ENCODE measurements at places on chromosomes 16 and 17.
A peak's percentile ranks its signal among the peaks of the same experiment; 100 is the strongest.

- no peak for DNase-seq
Observed at GRCh38 chr16:76389126-76389525, 111.9 kb downstream of the CNTNAP4 start.

GRCh38 chr16:16917191-16917785 is 538.3 kb downstream of the NPIPA7 start:
- DNase-seq, result no peak

- DNase-seq, result no peak
Observed at GRCh38 chr17:64244165-64244564, 18.9 kb downstream of the TEX2 start.

DNA sequence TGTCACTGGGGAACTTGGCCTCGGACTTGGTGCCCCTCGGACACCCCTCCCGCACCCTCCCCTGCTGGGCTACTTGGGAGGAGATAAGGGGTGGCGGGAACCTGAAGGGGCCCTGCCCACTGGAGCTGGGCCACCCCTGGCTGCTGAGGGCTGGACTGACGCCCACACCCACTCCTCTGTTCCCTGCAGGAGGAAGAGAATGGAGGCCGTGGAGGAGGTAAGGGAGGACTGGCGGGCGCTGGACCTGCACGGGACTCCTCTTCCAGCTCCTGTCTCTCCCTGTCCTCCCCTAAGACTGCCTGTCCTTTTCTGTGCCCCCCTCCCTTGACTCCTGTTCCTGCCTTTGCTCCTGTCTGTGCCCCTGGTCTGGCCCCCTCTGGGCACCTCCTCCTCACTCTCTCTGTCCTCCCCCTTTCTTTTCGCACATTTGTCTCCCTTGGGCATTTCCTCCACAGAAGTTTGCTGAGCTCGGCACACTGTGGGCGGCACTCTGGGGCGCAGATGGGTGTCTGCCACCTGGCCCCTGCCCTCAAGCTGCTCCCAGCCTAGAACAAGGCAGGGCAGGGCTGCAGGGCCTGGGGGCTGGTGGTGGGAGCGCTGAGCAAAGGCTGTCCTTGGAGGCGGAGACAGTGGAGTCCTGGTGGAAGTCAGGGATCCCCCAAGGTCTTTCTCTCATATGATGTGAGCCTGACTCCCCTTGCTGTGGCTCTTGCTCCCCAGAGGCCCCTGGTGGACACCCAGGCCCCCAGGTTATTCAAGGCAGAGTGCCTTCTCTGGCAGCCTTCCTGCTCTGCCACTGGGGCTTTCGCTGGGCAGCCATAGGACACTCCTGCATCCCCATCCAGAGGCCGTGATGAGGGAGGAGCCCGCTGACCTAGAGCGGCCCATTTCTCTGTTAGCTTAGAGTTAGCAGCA is 32.7 kb downstream of the ARHGAP23 start:
- DNase-seq, result no peak

- no peak for DNase-seq
Observed at GRCh38 chr16:19008245-19009169, 24.8 kb downstream of the TMC7 start.

GRCh38 chr16:2954656-2955381 is 9.3 kb upstream of the KREMEN2 start:
- no peak for DNase-seq

DNA sequence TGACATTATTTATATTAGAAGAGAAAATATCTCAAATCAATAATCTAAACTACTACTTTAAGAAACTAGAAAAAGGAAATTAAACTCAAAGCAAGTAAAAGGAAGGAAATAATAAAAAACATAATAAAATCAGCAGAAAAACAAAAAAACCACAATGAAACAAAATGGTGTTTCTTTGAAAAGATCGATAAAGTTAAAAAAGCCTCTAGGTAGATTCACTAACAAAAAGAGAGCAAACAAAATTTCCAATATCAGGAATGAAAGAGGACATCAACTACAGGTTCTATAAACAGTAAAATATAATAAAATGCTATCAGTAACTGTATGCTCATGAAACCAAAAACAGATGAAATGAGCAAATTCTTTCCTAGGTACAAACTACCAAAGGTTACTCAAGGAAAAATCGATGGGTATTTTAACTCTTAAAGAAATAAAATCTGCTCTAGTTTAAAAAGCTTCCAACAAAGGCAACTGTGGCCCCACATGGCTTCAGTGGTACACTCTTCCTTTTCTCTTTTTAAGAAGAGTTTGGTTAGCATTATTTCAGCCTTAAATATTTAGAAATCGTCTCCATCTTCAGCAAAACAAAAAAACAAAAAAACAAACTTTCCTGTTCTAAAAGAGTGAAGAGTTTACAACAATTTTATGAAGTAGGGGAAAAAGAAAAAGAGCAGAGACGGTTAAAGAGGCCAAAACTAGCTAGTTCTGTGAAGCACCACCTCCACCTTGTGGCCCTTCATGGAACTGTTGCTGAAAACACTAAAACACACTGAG is 102.2 kb downstream of the TRIM37 start:
- peak; percentile 80 for DNase-seq

GRCh38 chr17:79930877-79931816 is 91.9 kb upstream of the CBX4 start:
- DNase-seq, result no peak

- peak; percentile 68 for DNase-seq
Observed at GRCh38 chr16:79278506-79278905, 322.0 kb downstream of the MAF start.

DNA sequence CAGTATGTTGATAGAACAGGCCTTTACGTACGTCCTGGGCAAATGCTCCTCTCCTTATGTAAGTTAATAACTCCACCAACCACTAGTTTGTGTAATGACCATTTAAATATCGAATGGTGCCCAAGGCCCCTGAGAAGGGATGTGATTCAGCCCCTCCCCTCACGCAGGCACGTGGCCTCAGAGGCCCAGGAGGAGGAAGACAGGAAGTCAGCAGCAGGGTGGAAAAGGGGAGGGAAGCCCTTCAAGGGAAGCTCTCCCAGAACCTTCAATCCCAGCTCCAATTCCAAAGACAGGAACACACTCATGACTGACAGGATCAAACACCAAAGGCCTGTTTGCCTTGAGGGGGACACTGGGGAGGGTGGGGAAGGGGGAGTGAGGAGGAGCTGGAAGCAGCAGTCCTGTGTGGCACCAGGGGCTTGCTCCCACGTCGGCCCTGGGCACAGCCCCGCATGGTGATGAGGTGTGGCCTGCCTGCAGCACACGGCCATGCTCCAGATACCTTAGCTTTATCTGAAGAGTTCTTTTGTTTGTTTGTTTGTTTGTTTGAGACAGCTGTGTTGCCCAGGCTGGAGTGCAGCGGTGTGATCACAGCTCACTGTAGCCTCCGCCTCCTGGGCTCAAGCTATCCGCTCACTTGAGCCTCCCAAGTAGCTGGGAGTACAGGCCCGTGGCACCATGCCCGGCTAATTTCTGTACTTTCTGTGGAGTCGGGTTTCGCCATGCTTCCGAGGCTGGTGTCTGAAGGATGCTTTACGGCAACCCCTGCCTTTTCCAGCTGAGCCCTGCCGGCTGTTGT is 105.0 kb downstream of the ZNF778 start:
- DNase-seq, result no peak

- DNase-seq, result no peak
Observed at GRCh38 chr16:64907844-64908243, 214.0 kb downstream of the CDH11 start.

GRCh38 chr17:71740866-71741265 is 380.0 kb upstream of the SOX9 start:
- DNase-seq, result no peak

DNA sequence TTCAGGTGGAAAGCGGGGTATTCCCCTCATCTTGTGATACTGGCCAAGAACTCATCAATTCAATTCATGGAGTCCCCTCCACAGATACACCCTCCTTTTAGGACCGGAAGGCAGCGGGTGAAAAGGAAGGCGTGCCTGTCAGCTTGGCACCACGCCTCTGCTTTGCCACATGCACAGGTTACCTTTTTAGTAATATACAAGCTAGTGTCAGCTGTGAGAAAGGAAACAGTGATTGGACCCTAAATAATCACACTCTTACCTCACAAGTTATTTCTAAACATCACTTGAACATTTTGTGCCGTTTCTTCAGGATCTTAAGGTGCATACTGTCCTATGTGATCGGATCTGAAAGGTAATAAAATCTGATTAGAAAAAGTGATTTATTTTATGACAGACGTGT is 15.7 kb downstream of the ZDHHC7 start:
- peak; percentile 37 for DNase-seq

GRCh38 chr17:36514856-36515255 is 19.8 kb downstream of the MYO19 start:
- DNase-seq, result no peak

- DNase-seq, result no peak
Observed at GRCh38 chr17:60896996-60897395, 219.3 kb downstream of the BCAS3 start.

GRCh38 chr16:70701596-70701995 is 15.7 kb upstream of the MTSS2 start:
- no peak for DNase-seq

DNA sequence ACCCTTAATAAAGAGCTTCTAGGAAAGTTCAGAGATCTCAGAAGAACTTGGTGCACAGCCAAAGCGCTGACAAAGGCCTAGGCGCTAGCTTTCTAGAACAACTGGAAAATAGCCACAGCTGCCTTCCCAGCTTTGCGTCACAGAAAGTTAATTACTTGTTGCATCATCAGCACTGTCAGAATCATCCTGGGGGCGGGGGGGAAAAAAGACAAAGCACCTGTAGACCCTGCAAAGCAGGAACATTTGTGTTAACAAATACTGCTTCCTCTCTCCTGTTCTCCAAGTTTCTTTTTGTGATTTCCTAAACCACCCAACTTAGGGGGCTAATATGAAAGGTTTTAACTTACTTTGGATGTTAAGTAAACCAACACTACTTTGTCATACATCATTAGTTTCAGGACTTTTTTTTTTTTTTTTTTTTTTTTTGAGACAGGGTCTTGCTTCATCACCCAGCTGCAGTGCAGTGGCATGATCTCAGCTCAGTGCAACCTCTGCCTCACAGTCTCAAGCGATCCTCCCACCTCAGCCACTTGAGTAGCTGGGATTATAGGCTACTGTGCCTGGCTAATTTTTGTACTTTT is 4.8 kb upstream of the AARSD1 start:
- DNase-seq, result no peak

DNA sequence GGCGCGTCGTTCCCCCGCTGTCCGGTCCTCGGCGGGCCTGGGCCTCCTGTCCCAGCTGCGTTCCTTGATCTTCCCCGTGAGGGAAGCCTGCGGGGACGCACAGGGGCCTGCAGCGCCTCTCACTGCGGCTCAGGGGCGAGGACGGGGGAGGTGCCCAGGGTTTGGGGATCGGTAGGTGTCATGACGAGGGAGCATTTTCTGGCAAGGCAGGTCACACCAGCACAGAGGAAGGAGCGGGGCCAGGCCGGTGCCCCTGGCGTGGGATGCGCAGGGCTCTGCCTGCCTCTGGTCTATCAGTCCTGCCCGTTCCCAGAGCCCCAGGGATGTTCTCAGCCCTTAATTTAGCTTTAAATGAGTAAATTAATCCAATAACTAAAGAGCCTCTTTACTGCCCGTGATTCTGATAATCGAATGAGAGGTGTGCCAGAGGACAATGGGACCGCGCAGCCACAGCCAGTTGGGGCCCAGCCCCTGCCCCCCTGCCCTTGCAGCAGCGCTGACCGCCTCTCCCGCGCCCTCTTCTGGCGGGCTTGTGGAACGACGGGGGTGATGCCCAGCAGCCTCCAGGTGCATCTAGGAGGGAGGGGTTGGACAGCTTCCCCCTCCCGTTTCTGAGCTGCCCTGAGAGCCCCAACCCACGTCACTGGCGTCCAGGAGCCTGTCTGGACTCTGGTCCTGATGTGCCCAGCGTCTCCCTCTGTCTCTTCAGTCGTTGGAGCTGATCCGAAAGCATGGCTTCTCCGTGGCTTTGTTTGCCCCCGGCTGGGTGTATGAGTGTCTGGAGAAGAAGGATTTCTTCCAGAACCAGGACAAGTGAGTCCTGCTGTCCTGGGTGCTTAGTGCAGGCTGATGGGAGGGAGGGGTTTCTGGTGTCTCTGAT is 7.9 kb downstream of the ENGASE start:
- DNase-seq, result peak; percentile 48

DNA sequence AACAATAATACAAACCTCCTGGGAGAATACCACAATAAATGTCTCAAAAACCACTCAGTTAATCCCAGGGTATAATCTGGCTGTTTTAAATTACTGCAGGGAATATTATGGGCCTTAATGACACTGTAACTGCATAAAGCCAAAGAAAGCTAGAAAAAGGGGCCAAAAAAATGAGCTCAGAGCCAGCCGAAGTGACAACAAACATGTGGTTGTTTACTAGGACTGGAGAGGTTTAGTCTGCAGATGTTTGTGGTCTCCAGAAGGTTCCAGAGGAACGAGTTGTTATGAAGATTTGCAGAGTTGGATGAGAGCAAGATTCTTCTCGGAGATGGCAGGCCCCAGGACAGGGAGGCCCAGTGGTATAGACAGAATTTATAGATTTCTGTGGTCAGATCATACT is 97.1 kb upstream of the AKTIP start:
- no peak for DNase-seq

- no peak for DNase-seq
Observed at GRCh38 chr17:5331506-5331905, 49.4 kb downstream of the RABEP1 start.

DNA sequence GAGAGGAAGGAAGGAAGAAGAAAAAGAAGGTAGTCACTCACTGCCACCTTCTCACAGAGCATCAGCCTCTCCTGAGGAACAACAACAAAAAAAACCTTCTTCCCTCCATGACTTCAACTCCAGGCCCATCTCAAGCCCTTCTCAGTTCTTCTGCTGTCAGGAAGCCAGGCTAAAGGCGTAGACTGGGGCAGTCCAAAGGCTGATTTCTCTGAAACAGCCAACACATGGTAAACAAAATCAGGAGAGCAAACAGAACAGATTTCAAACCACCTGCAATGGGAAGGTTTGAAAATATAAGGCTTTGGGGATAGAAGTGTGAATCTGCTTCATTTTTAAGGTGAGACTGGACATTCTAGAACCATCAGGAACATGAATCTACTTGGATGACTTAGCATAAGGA is 157.3 kb upstream of the DNAH9 start:
- DNase-seq, result no peak

DNA sequence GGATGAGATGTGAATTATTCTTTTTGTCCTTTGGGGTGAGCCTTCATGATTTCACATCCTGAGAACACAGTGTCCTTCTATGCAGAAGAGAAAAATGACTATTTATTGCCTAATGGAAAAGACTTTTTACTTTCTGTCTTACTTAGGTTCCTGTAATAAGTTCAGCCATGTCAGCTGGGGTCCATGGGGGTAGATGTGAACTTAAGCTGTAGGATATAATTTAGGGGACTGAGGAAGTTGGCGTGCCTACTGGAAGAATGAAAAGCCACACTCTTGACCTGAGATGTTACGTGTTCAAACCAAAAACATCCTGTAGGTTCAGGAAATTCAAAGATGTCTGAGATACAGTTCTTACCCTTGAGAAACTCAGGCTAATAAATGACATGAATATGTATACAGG is 660.5 kb downstream of the TOX3 start:
- DNase-seq, result no peak
